Fibroblast of skin of left biceps (primary cell): ENCODE measurements at places on chromosomes 7 and 10.

DNA sequence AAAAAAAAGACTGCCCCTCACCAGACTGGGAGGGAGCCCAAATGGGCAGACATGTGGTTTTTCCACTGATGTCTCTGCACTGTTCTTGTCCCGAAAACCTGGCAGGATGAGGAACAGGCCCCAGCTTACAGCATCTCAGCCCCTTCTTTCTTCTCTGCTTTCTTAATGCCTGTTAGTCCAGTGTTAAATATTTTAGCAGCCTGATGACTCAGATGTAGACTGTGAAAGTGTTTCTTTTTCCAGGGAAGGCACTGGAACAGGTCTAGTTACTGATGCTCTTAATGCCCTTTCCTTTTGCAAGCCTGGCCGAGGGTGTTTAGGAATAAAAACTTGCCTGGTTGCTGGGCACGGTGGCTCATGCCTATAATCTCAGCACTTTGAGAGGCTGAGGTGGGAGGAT, 107.7 kb downstream of the TACC2 start:
- DNase-seq, result no peak

DNA sequence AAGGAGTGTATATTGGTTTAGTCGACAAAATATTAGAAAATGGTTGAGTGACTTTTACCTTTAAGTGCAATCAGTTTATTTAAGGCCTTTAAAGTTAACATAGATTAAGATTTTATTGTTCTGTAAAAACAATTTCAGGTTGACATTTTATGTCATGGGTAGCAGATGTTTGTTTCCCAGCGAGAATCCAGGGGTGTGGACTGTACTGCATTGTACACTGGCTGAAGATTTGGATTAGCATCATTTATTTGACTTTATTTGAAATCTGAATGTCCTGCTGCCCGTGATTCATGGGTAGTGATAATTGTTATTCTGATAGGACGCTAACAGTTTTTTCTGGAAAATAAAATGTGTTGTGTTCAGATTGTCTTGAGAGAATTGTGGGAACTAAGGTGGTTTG, 39.3 kb downstream of the RBM33 start:
- DNase-seq, result no peak

DNA sequence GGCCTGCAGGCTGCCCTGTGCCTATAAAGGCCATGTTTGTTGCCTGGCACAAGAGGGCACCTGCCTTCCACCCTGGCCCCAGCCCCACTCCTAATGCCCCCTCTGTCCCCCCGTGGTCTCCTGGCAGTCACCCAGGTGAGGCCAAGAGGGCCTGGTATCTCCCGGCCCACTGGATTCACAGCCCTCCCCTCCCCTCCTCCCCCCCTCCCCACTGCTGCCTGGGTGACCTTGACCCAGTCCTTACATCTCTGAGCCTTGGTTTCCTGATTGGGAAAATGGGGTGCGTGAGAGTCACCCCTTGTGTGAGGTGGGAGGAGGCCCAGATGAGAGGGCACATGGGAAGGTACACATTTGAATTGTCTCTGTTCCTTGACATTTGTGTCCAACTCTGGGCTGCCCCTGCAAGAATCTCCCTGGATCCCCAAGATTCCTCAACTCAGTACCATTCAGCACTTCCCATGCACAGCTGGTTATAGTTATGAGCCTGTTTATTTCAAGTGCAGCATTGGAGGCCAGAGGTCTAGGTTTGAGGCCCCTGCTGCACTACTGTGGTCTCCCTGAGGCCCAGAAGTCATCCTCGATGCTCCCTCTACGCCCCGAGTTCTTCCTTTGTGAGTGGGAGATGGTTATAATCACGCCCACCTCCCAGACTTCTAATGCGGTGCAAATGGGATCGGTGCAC, 58.9 kb downstream of the TMEM270 start:
- no peak for DNase-seq

DNA sequence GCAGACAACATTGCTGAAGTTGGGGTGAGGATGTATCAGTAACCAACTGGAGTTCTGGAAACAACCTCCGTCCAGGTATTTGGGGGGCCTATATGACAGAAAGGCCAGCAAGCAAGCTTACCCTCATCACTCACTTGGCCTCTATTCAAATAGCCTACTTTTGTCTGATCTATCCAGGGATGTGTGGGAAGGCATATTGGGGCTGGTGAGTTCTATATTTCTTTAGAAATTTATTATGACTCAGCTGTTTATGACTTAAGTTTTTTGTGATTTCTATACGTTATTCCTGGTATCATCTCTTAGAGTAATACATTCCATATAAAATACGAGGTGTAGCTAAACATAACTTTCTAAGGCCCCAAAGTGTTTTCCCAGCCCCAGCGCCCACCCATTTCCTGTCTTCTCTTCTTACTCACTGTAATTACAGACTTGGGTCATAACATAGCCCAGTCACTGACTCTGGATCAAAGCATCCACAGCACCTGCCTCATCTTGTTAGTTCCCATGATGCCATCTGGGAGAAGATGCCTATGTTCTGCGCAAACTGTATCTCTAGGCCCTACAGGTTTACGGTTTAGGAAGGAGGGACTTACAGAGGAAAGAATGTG, 18.1 kb downstream of the GARS1 start:
- DNase-seq, result no peak

GRCh38 chr7:126495001-126495400, 757.7 kb downstream of the GRM8 start:
- no peak for DNase-seq

- no peak for DNase-seq
These were observed 12.7 kb downstream of the IKZF1 start for GRCh38 chr7:50317221-50317678.

DNA sequence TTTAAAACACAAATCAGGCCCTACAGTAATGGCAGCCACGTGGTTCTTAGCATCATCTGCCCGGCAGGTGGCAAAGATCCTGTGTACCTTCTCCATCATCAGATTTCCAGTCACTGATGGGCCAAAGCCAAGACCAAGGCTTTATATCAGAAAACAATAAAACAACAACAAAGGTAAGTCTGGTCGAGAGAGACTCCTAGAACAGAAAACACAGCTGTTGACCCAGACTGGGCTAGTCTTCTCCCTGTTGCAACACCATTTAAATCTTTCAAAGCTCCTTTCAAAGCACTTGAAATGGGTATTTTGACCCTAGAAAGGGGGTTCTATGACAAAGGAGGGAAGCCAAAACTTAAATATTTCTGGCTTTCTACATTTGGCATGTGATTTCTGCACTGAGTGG, 285.6 kb downstream of the IPMK start:
- DNase-seq, result no peak

DNA sequence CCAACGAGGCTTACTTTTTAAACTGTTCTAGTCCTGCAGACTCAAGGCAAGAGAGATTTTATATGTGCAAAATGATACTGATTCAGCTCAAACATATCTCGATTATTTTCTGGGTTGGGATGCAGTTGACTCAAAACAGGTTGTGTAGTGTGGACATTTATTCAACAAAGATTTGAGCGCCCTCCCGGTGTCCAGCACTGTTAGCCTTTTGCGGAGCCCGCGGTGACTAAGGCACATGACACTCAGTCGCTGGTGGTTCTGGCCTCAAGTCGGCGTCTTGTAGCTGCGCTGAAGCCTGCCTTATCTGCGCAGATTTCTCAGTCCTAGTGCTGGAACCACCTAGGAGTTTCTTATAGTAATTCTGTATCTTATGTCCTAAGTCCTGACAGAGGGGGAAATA, 938 bp upstream of the CADPS2 start:
- no peak for DNase-seq

- no peak for DNase-seq
These were observed 300.5 kb upstream of the SEMA3A start for GRCh38 chr7:84495128-84495527.

DNA sequence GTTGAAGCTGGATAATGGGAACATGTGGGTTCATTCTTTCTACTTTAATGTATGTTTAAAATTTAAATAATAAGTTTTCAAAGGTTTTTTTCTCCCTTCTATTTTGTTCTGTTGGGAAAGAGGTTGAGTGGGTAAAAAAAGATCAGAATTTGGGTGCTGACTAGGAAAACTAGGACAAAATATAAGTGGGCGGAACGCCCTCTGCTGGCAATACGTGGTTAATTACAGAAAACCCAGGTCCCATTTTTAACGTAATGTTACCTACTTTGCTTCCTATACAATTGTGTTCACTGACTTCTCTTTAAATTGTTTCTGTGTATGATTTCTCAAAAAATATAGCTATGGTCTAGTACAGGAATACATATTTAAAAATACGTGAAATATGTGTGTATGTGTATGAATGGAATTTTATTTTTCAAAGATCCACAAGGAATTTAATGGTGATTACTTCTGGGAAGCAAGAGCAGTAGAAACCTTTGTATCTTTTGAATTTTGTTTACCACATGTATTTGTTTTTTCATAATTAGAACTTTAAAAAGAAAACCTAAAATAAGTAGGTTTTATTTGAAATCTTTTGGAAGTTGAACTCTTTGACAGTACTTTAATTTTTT, 8.7 kb downstream of the ECD start:
- DNase-seq, result no peak

DNA sequence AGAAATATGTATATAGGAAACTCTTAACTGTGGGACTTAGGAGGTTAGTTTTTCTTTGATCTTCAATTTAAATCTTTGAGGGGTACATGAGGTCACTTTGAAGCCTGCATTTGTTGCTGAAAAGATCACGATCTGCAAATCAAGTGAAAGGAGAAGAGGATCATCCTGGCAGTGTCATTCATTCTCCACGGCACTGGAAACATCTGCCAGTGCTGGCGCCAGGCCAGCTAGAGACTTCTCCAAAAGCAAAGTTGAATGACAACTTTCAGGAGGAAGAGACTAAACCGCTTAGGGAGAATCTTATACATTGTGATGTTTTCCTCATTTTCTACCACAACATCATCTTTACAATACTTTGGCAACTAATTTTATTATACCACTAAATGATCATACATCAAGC, 42.5 kb downstream of the MRC1 start:
- no peak for DNase-seq

- peak; percentile 81 for DNase-seq
These were observed 278.6 kb downstream of the ARHGAP12 start for GRCh38 chr10:31650010-31650409.

GRCh38 chr10:49601857-49602256, 8.3 kb upstream of the SLC18A3 start:
- no peak for DNase-seq

GRCh38 chr7:2754912-2755311, 66.9 kb downstream of the AMZ1 start:
- DNase-seq, result no peak

DNA sequence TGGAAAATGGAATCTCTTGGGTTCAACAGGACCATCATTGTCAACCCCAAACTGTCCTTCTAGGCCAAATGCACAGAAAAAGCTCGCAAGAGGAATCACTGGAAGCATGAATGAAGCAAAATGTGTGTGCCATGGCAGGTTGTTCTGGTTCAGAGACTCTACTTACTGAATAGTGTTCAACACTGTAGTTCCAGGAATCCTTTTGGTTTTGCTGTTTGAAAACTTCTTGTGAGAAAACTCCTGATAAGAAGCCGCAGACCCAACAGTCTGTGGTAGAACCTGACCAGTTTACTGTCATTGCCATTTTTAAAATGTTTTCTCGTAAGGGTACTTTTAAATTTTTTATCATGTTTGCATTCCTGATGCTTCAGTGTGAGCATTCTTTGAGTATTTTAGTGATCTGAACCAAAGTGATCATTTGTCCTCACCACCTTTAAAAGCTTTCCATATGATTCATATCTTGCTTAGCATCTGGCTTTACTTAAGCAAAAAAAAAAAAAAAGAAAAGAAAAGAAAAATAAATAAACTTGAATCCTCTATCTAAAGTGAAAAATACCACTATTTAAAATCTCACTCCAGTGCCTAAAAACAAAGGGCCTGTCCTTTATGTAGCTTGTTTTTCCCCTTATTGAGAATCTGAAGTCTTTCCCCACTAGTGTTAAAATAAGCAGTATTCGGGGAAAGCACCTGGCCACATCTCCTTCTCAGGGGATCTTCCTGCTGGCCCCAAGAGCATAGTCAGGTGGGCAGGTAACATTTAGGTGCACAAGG, 92.4 kb downstream of the WNT2 start:
- DNase-seq, result peak; percentile 81

DNA sequence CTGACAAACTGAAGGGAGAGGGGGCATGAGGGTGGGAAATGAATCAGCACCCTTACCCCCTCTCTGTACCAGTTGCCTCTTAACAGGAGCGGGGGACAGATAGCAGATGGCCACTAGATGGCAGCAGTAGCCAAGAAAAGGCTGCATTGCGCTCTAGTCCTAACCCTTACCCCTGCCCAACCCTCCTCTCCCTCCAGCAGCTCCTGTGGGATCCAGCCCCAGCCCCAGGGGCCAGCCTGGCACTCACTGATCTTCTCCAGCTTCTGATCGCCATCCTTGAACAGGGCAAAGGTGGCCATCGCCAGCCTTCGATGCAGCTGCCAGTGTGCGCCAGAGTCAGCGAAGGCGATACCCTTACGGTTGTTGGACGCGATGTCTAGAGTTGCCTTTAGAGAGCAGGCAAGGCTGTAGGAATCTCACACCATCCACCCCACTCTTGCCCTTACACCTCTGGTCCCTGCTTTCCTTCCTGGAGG, 2.2 kb downstream of the CYP17A1 start:
- DNase-seq, result no peak

DNA sequence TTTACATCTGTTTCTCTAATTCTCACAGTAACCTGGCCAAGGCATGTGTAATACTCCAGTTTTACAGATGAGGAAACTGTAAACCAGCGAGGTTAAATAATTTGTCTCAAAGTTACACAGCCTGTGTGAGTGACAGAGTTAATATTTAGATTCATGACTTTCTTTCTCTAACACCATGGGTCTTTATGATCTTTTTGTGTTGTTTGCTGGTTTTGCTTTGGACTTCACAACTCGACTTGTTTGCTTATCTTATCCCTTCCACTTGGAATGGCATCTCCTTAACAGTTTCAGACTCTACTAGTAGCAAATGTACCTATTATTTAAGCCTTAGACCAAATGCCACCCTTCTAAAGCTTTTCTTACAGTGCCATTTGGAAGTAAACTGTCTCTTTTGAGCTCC, 34.4 kb downstream of the MXI1 start:
- no peak for DNase-seq

- DNase-seq, result no peak
These were observed 723 bp upstream of the TES start for GRCh38 chr7:116209561-116210070.

GRCh38 chr7:77991656-77992055, 193.1 kb downstream of the PHTF2 start:
- no peak for DNase-seq

- no peak for DNase-seq
These were observed 152.2 kb downstream of the NXPH1 start for GRCh38 chr7:8585591-8585990.

- peak; percentile 17 for DNase-seq
These were observed 86.1 kb downstream of the FAM107B start for GRCh38 chr10:14688606-14689005.

- no peak for DNase-seq
These were observed 36.6 kb downstream of the RBM28 start for GRCh38 chr7:128307061-128307460.

DNA sequence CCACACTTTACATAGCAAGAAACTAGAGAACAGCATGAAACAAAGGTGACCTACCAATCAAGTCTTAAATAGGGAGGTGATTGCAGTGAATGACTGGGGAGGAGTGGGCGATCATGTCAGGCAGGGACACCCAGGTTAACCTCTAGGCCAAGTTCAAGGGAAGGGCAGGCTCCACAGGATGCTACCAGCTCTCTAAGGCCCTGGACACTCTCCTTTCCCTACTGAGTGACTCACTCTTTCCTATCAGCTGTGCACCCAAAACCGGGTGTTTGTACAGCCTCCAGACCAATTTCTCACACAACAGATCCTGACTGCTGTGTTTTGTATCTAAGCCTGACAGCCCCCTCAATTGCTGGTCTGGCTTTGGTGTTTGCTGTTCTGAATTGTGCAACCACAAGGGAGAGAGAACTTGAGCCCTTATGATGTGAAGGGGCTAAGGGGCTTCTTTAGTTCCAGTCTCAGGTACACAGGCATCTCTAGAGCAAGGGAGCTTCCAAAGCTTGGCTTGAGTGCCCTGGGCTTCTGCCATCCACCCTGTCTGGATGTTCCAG, 107.8 kb downstream of the TBXAS1 start:
- DNase-seq, result no peak
